Lower lobe of right lung (tissue), 2 donors: ENCODE measurements at places on chromosomes 6 and 20. TPM values are rescaled to one million over a fixed set of nuclear protein-coding genes. Genes with fewer than 3 reads are reported as not detected.

- DNase-seq: no peak
- peak overlapping the region; percentile 68 for H3K4me3 ChIP-seq
- peaks cover 62% of the 10 kb centered on the region for H3K4me1 ChIP-seq
Observed at GRCh38 chr20:62642666-62643520, 590 bp downstream of the SLCO4A1 start.

GRCh38 chr20:2604506-2604835 is 48.0 kb upstream of the NOP56 start:
- no peaks in the 10 kb centered on the region for H3K4me1 ChIP-seq
- H3K36me3 ChIP-seq: no peaks in the 10 kb centered on the region
- DNase-seq: no peak
- H3K27ac ChIP-seq: no peak overlapping the region
- no peak overlapping the region for H3K4me3 ChIP-seq
- H3K27me3 ChIP-seq: no peaks in the 10 kb centered on the region

DNA sequence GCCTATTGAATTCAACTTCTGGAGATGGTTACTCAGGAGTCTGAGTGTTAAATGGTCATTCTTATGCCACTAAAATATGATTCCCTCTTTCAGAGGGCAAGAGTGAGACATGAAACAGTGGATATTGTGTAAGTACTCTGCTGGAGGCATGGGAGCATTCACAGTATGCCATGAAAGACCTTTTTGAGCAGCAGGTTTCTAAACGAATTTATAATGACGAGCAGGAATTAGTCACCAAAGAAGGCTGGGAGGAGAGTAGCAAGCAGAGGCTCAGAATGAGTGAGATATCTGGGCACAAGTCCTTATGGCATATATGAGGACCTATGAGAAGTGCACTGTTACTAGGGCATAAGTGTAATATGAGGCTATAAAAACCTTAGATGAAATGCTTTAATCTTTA is 10.9 kb upstream of the MYB start:
- H3K4me1 ChIP-seq: no peaks in the 10 kb centered on the region
- H3K27ac ChIP-seq: no peak overlapping the region
- no peak for DNase-seq
- no peaks in the 10 kb centered on the region for H3K27me3 ChIP-seq
- H3K4me3 ChIP-seq: no peak overlapping the region

DNA sequence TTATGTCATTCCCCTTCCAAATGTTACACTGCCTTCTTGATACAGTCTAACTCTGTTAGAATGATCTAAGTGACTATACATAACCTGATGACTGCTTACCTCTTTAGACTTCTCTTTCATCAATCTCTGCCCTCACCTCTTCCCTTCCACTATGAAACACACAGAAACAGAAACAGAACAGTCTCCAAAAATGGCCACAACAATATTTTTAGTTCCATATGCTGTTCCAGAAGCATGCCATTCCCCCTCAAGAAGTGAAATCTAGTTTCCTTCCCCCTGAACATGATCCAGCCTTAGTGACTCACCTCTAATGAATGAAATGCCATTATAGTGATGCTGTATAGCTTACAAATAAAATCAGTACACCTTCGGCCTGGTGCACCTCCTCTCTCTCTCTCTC is 229.3 kb upstream of the TENT5A start:
- H3K36me3 ChIP-seq: no peaks in the 10 kb centered on the region
- H3K27ac ChIP-seq: no peak overlapping the region
- H3K4me3 ChIP-seq: no peak overlapping the region
- no peaks in the 10 kb centered on the region for H3K27me3 ChIP-seq
- no peak for DNase-seq

GRCh38 chr6:162271922-162272321 is 455.6 kb downstream of the PRKN start:
- H3K4me3 ChIP-seq: no peak overlapping the region

- H3K4me1 ChIP-seq: peaks cover 5% of the 10 kb centered on the region
- H3K4me3 ChIP-seq: no peak overlapping the region
- H3K27me3 ChIP-seq: no peaks in the 10 kb centered on the region
- DNase-seq: no peak
Observed at GRCh38 chr6:14142063-14142450, 24.5 kb downstream of the CD83 start.

DNA sequence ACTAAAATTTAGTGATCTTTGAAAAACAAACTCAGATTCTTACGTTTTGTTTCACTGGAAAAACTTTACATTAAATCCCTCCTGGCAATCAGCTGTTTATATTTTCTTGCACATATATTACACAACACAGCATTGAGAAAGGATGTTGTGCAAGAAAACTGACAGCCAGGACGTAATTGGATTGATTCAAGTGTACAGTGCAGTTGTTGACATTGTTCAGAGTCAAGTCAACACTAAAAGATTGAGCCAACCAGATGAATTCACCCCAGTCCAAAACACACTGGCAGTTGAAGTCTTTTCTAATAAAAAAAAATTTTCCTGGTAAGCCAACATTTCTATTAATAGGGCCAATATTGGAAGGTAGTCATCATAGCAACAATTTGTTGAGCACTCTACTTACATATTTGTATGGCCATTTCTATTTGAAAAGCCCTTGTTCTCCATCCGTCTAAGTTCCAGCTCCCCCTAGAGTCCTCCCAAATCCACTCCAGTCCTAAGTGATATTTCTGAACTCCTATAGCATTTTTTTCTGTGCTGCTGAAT is 20.9 kb upstream of the VNN1 start:
- no peak overlapping the region for H3K4me3 ChIP-seq
- H3K27me3 ChIP-seq: no peaks in the 10 kb centered on the region
- no peak for DNase-seq
- no peaks in the 10 kb centered on the region for H3K36me3 ChIP-seq
- peak overlapping the region; percentile 57 for H3K27ac ChIP-seq

- no peak overlapping the region for H3K27ac ChIP-seq
- peaks cover 2% of the 10 kb centered on the region for H3K27me3 ChIP-seq
- H3K36me3 ChIP-seq: no peaks in the 10 kb centered on the region
- no peak overlapping the region for H3K4me3 ChIP-seq
Observed at GRCh38 chr6:168943231-168943905, 310.3 kb downstream of the THBS2 start.

GRCh38 chr20:4082406-4083097 is 67.2 kb upstream of the RNF24 start:
- peak overlapping the region; percentile 64 for H3K27ac ChIP-seq
- no peak overlapping the region for H3K4me3 ChIP-seq
- H3K36me3 ChIP-seq: no peaks in the 10 kb centered on the region
- peak; percentile 67 for DNase-seq
- no peaks in the 10 kb centered on the region for H3K27me3 ChIP-seq

DNA sequence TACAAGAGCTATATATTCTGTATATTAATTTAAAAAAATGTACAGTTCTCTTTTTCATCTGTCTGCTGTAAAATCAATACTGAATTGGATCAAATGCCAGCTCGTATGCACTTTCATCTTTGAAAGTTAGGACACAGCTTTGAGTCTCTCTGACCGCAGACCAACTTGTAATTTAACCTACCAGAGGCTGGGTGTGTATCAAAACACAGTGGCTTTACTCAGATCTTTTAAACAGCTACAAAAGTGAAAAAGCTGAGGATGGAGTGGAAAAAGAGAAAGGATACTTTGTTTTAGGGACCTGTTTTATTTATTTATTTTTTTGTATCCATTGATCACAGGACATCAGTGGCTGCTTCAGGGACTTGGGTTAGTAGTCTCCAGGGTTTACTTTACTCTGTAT is 44.1 kb downstream of the KIAA0408 start:
- H3K4me1 ChIP-seq: no peaks in the 10 kb centered on the region
- no peak for DNase-seq
- H3K27me3 ChIP-seq: no peaks in the 10 kb centered on the region
- no peak overlapping the region for H3K4me3 ChIP-seq
- H3K36me3 ChIP-seq: no peaks in the 10 kb centered on the region

DNA sequence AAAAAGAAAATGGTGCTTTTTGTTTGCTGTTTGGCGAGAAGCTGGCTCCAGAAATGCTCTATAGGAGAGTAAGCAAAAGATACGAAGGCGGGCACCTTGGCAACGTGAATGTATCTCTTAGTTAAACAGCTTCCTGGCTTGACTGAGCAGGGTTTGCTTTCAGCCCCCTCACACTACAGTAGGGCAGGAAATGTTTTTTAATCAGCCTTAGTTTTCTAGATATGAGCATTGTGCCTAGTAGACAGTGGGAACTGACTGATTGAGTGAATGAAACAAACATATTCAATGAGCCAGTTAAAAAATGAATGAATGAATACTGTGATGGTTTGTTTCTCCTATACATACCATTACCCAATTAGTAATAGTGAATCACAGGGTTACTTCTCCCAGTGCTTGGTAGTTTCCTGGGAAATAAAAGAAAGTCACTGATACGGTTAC is 19.9 kb downstream of the CAP2 start:
- H3K4me3 ChIP-seq: no peak overlapping the region
- H3K27ac ChIP-seq: no peak overlapping the region
- H3K4me1 ChIP-seq: no peaks in the 10 kb centered on the region
- no peaks in the 10 kb centered on the region for H3K27me3 ChIP-seq

GRCh38 chr20:61223121-61223520 is 28.9 kb upstream of the CDH4 start:
- DNase-seq: no peak

GRCh38 chr6:40727271-40727670 is 140.1 kb upstream of the LRFN2 start:
- DNase-seq: no peak
- no peaks in the 10 kb centered on the region for H3K4me1 ChIP-seq
- H3K27ac ChIP-seq: no peak overlapping the region

GRCh38 chr6:167442796-167443680 is 118.2 kb downstream of the TTLL2 start:
- H3K4me1 ChIP-seq: peaks cover 6% of the 10 kb centered on the region
- DNase-seq: no peak
- H3K27ac ChIP-seq: no peak overlapping the region
- H3K27me3 ChIP-seq: no peaks in the 10 kb centered on the region
- no peaks in the 10 kb centered on the region for H3K36me3 ChIP-seq
- no peak overlapping the region for H3K4me3 ChIP-seq

- H3K27ac ChIP-seq: no peak overlapping the region
- H3K36me3 ChIP-seq: no peaks in the 10 kb centered on the region
- H3K27me3 ChIP-seq: no peaks in the 10 kb centered on the region
- DNase-seq: no peak
Observed at GRCh38 chr20:42179768-42180167, 561.6 kb upstream of the CHD6 start.

- no peaks in the 10 kb centered on the region for H3K4me1 ChIP-seq
- DNase-seq: no peak
- no peak overlapping the region for H3K4me3 ChIP-seq
- H3K36me3 ChIP-seq: no peaks in the 10 kb centered on the region
- no peak overlapping the region for H3K27ac ChIP-seq
Observed at GRCh38 chr6:143018955-143019354, 41.7 kb upstream of the AIG1 start.

GRCh38 chr6:21764989-21765388 is 171.4 kb downstream of the SOX4 start:
- no peaks in the 10 kb centered on the region for H3K27me3 ChIP-seq
- H3K4me1 ChIP-seq: peaks cover 15% of the 10 kb centered on the region
- H3K27ac ChIP-seq: no peak overlapping the region
- H3K4me3 ChIP-seq: no peak overlapping the region
- H3K36me3 ChIP-seq: no peaks in the 10 kb centered on the region
- no peak for DNase-seq

- no peak overlapping the region for H3K4me3 ChIP-seq
- H3K36me3 ChIP-seq: peaks cover 95% of the 10 kb centered on the region
- H3K4me1 ChIP-seq: no peaks in the 10 kb centered on the region
- no peak overlapping the region for H3K27ac ChIP-seq
- no peaks in the 10 kb centered on the region for H3K27me3 ChIP-seq
Observed at GRCh38 chr20:36808317-36809257, 35.0 kb upstream of the DSN1 start.

DNA sequence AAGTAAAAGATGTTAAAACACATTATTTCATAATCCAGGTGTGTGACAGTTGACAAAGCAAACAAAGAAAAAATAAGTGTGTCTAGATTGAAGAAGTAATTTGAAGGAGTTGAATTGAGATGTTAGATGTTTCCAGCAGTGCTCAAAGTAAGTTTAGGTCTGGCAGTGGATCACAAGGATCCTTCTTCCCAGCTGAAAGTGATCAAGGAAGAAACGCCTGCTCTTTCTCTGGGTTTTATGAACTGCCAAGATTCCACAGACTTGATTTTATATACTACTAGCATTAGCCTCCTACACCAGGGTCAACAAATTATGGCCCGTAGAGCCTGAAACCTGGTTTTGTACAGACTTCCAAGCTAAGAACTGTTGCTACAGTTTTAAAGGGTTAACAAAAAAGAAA is 30.3 kb downstream of the STX7 start:
- no peaks in the 10 kb centered on the region for H3K36me3 ChIP-seq
- no peak overlapping the region for H3K27ac ChIP-seq
- H3K4me1 ChIP-seq: peaks cover 15% of the 10 kb centered on the region
- DNase-seq: no peak
- H3K27me3 ChIP-seq: no peaks in the 10 kb centered on the region

GRCh38 chr20:5270603-5271002 is 46.2 kb downstream of the PROKR2 start:
- H3K36me3 ChIP-seq: no peaks in the 10 kb centered on the region
- H3K27ac ChIP-seq: no peak overlapping the region
- no peaks in the 10 kb centered on the region for H3K4me1 ChIP-seq

DNA sequence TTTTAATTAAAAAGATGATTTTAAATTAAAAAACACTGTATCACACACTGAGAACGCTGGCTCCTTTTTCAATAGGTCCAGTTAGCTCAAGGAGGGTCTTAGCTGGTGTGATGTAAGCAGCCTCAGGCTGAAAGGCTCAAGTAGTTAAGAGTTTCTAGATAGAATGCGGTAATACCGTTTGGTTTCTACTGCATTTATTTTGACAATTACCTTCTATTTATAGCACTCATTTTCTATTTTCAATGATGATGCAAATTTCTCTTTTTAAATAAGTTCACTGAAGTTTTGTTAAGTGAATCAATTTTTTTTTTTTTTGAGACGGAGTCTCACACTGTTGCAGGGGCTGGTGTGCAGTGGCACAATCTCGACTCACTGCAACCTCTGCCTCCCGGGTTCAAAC is 87.1 kb downstream of the PREX1 start:
- no peak overlapping the region for H3K4me3 ChIP-seq
- peaks cover 37% of the 10 kb centered on the region for H3K36me3 ChIP-seq
- H3K4me1 ChIP-seq: peaks cover 34% of the 10 kb centered on the region
- no peaks in the 10 kb centered on the region for H3K27me3 ChIP-seq
- H3K27ac ChIP-seq: no peak overlapping the region

Gene REPS1
- total RNA-seq: 39.1 TPM

Gene TRIM40
- not detected for total RNA-seq

Gene BMP6
- 6.6 TPM for total RNA-seq

Gene ENPP3
- 1.7 TPM for total RNA-seq

Gene FAM209B
- total RNA-seq: 0.59 TPM

Gene ADGRF1
- 9.9 TPM for total RNA-seq

Gene MOCS1
- total RNA-seq: 22.9 TPM

Gene SLC17A2
- total RNA-seq: not detected

Gene RHAG
- not detected for total RNA-seq

Gene BPIFB4
- not detected for total RNA-seq
